Osteocyte (in vitro differentiated cells): ENCODE measurements at places on chromosomes 1 and 21. TPM values are rescaled to one million over a fixed set of nuclear protein-coding genes. Genes with fewer than 3 reads are reported as not detected.

Gene UBE2U
- not detected in 2 replicates for total RNA-seq

Gene C1orf198
- total RNA-seq: 274 and 281 TPM in 2 replicates

Gene KRTAP24-1
- total RNA-seq: not detected in 2 replicates

Gene EPHA2
- total RNA-seq: 152 and 155 TPM in 2 replicates

Gene L1TD1
- not detected in 2 replicates for total RNA-seq

DNA sequence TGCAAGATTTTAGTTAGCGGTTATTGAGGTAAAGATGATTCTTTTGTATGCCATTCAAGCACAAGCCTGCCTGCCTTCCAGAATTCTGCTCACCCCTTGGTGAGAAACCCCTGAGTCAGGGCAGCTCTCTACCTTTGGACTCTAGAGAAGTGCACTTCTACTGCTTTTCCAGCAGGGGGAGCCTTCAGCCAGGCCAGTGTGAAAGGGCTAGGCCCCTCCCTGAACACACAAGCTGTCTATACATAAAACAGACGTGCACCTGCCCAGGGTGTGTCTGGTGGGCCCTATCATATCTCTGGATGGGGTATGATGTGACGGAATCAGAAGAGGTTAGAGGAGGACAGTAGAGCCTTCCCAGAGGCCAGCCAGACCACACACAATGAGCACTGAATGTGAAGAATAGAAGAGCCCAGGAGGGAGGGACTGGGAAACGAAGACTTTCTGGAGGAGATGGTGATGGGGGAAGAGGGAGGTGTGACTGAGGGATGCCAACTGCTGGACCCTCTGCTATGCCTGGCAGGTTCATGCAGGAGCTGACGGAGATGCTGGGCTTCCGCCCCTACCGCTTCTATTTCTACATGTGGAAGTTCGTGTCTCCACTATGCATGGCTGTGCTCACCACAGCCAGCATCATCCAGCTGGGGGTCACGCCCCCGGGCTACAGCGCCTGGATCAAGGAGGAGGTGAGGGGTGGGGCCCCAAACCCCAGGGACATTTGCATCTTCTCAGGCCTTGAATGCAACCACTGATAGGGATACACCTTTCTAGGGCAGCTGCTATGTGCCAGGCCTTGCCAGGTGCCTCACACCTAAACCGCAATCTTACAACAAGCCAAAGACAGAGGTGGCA, 13.0 kb upstream of the KCNC4 start:
- H3K36me3 ChIP-seq: no peaks in the 10 kb centered on the region
- no peaks in the 10 kb centered on the region for H3K27me3 ChIP-seq
- peaks cover 10% of the 10 kb centered on the region for H3K4me1 ChIP-seq
- no peak for DNase-seq

- H3K27ac ChIP-seq: no peak overlapping the region
- H3K4me1 ChIP-seq: peaks cover 26% of the 10 kb centered on the region
- H3K4me3 ChIP-seq: no peak overlapping the region
- H3K27me3 ChIP-seq: peaks cover 2% of the 10 kb centered on the region
- DNase-seq: no peak
- no peaks in the 10 kb centered on the region for H3K36me3 ChIP-seq
Measured at GRCh38 chr1:175134500-175134899, 58.1 kb downstream of the KIAA0040 start.

DNA sequence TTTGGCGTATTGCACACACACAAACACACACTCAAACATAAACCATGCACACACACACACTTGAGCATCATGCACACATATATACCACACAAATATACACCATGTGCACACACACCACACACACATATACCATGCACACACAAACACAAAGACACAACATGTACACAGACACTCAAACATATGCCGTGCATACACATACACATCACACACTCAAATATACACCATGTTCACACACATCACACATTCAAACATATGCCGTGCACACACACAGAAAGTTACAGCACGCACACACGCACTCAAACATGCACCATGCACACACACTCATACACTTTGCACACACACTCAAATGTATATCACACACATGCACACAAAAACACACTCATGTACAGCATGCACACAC, 361.5 kb downstream of the CAMTA1 start:
- DNase-seq: no peak
- no peaks in the 10 kb centered on the region for H3K36me3 ChIP-seq
- H3K27ac ChIP-seq: no peak overlapping the region
- H3K4me3 ChIP-seq: no peak overlapping the region
- H3K4me1 ChIP-seq: peaks cover 6% of the 10 kb centered on the region
- peaks cover 4% of the 10 kb centered on the region for H3K27me3 ChIP-seq

DNA sequence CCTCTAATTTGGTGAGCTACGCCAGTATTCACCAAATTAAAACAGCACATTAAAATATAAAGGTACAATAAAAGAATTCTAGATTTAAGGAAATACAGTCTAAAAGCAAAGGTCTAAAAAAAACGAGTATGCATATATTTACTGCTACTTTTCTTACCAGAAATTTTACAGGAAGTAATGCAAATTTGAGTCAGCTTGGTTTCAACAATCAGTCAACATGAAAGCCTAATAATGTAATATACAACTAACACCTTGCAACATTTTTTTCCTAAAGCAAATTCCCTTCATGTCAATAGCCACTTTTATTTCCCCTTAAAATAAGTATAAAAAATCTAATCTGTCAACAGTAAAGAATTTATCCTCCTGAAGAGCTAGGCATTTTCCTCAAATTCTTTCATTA, 11.9 kb downstream of the PTP4A2 start:
- no peak for DNase-seq
- H3K4me1 ChIP-seq: peaks cover 66% of the 10 kb centered on the region
- H3K4me3 ChIP-seq: no peak overlapping the region
- H3K27ac ChIP-seq: no peak overlapping the region
- H3K36me3 ChIP-seq: no peaks in the 10 kb centered on the region
- no peaks in the 10 kb centered on the region for H3K27me3 ChIP-seq

GRCh38 chr1:230957580-230957989, 21.1 kb downstream of the TTC13 start:
- no peak overlapping the region for H3K4me3 ChIP-seq
- no peaks in the 10 kb centered on the region for H3K27me3 ChIP-seq
- H3K36me3 ChIP-seq: peaks cover 5% of the 10 kb centered on the region
- no peaks in the 10 kb centered on the region for H3K4me1 ChIP-seq
- DNase-seq: no peak

DNA sequence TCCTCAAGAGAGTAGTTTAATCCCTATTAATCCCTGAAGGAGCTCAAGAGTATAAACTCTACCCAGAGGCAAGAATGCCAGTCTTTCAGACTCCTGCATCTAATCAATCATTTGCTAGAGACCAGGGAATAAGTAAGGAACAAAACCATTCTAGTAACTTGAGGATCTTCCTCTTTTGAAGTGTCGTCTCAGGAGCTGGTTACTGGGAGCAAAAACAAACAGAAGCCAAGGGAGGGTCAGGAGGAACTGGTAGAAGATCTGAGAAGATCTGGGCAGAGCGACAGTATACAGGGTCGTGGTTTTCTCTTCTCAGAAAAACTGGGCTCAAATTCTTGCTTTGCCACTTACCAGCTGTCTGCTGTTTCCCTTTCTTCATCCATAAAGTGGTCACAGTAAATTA, 69.3 kb downstream of the RPS6KA1 start:
- H3K27me3 ChIP-seq: peaks cover 18% of the 10 kb centered on the region
- H3K36me3 ChIP-seq: no peaks in the 10 kb centered on the region
- no peak overlapping the region for H3K27ac ChIP-seq
- no peak overlapping the region for H3K4me3 ChIP-seq

DNA sequence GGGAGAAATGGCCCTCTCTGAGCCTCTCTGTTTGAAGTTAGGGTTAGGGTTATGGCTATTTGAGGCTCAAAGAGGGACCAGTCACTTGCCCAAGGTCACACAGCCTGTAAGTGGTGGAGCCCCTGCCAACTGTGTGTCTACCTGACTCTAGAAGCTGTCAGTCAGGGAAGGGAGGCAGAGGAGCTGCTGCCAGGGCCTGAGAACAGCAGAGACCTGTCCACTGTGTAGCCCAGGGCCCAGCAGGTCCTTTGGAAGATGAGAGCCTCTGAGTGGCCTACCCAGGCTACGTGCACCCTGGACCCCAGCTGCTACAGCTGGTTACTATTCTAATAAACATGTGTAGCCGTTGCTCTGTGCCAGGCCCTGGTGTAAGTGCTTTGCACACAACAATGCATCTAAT, 15.1 kb upstream of the EDN2 start:
- no peaks in the 10 kb centered on the region for H3K36me3 ChIP-seq
- H3K27me3 ChIP-seq: no peaks in the 10 kb centered on the region
- H3K4me1 ChIP-seq: peaks cover 51% of the 10 kb centered on the region
- H3K27ac ChIP-seq: no peak overlapping the region

- H3K36me3 ChIP-seq: peaks cover 22% of the 10 kb centered on the region
- H3K27ac ChIP-seq: no peak overlapping the region
- DNase-seq: no peak
- no peaks in the 10 kb centered on the region for H3K27me3 ChIP-seq
- peaks cover 2% of the 10 kb centered on the region for H3K4me1 ChIP-seq
Measured at GRCh38 chr1:10149231-10149630, 61.1 kb upstream of the KIF1B start.

GRCh38 chr1:14520514-14521163, 77.8 kb upstream of the KAZN start:
- DNase-seq: no peak
- H3K4me3 ChIP-seq: no peak overlapping the region
- no peak overlapping the region for H3K27ac ChIP-seq
- H3K27me3 ChIP-seq: no peaks in the 10 kb centered on the region

GRCh38 chr1:158180741-158181576, at the start of gene CD1D:
Gene CD1D (plus strand): TSS chr1:158180895. CDS start chr1:158181102, 207 bp downstream.
- H3K36me3 ChIP-seq: no peaks in the 10 kb centered on the region
- H3K4me3 ChIP-seq: peak within 1 kb of the TSS; percentile 70
- H3K27ac ChIP-seq: no peak within 1 kb of the TSS
- peaks cover 73% of the 10 kb centered on the region for H3K27me3 ChIP-seq
- DNase-seq: no peak

DNA sequence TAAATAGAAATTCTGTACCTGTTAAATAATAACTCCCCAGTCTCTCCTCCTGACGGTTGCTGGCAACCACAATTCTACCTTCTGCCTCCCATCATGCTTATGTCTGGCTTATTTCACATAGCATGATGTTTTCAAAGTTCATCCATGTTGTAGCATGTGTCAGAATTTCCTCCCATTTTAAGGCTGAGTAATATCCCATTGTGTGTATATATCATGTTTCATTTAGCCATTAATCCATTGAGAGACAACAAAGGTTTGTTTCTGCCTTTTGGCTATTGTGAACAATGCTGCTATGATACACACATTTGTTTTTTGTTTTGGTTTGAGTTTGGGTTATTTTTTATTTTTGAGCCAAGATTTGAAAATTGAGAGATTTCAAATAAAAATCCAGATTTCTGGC, 72.0 kb downstream of the LBR start:
- H3K27ac ChIP-seq: no peak overlapping the region
- H3K27me3 ChIP-seq: peaks cover 57% of the 10 kb centered on the region
- H3K36me3 ChIP-seq: no peaks in the 10 kb centered on the region
- H3K4me3 ChIP-seq: no peak overlapping the region
